ENCODE measurements at places on chromosomes 5 and 9. TPM values are rescaled to one million over a fixed set of nuclear protein-coding genes. Genes with fewer than 3 reads are reported as not detected.

DNA sequence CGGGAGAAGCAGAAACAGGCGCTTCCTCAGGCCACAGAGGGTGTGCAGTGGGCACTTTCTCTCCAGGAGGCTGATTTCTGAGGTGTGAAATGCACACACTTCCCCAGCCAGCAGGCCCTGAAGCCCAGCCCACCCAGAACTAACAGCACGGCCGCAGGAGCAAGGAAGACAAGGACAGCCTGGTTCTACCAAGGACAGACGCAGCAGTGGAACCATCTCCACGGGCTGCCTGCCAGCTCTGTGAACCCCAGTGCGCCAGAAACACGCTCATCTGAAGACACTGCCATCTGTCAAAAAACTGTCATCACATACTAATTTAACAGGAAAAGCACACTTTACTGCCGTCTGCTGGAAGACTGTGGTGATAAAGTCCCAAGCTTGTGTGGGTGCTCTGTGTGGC is 40.7 kb downstream of the MAPK9 start:
- no peak for DNase-seq

The FBXL7 gene
- total RNA-seq: not detected

The PLAC8L1 gene
- 0.36 TPM for total RNA-seq

GRCh38 chr5:180339583-180340183 is 13.5 kb downstream of the GFPT2 start:
- DNase-seq: no peak

- DNase-seq: no peak
These were observed 38.0 kb downstream of the ZNF622 start for GRCh38 chr5:16427587-16427986.

The CETN3 gene
- 45.3 TPM for total RNA-seq

GRCh38 chr5:45737153-45737552 is 41.0 kb upstream of the HCN1 start:
- no peak for DNase-seq

DNA sequence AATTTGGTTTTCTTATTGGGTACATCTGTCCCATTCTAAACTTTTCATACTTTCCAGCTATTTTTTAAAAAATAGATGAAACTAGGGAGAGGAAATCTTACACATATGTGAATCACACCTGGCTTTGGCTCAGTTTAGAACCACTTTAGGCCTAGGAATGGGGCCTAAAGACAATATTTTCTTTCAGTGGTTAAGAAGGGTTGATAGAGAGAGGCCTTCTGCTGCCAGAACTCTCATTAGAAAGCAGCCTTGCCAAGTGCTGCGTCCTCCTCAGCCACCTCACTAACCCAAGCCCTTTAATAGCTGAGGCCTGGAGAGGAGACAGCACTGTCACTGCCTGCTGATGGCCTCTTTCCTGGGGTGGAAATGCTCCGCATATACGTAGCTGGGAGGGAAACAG is 167.5 kb downstream of the SAXO1 start:
- DNase-seq: no peak

The SLC25A2 gene
- total RNA-seq: not detected

The MLANA gene
- not detected for total RNA-seq

DNA sequence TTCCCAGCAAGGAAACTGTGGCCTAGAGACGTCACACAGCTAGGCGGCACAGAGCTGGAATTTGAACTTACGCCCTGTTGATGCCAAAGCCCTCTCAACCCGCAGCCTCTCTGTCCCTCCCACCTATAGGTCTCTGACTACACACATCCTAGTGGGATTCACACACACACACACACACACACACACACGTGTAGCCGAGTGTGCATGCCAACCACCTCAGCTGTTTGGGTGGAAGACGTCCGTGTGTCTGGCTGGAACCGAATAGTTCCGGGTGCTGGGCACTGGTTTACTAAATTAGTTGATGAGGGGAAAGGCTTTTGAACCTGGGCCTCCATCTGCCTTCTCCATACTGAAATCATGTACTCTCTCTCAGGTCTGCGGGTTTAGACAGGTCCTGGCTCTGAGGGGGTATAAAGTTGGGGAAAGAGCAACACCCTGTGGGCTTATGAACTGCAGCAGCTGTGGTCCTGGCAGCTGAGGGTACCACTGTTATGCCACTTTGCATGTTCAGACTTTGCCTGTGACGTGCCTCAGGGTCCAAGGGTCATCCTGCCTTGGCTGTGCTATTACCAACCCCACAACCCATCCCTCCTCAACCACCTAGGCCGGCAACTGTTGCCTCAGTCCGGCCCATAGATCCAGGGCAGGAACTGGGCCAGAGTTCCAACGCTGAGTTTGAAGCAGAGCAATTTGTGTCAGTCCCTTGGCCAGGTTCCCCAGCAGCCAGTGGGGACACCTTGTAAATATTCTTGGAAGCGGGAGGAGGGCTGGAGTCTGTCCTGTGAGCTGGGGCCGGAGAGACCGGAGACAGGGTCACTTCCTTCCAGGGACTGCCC is 50.5 kb downstream of the PSD2 start:
- no peak for DNase-seq

DNA sequence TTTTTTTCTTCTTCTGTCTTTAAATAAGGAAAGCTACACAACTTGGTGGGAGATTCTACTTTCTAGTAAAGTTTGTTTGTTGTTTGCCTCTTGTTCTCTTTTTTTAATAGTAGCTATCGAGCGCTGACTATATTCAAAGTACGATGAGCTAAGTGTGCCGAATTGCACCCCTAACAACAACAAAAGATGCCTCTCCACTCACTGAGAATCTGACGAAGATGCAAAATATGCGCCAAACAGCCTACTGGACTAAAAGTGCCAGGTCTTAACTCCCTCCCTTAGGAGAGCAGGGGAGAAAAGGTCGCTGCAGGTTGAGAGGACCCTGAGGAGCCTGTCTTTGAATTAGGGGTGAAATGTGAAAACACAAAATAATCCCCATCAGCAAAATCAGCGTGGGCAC is 713.8 kb upstream of the WWC1 start:
- DNase-seq: no peak

- peak; percentile 68 for DNase-seq
These were observed 46.4 kb downstream of the ANXA2R start for GRCh38 chr5:42993516-42994245.

DNA sequence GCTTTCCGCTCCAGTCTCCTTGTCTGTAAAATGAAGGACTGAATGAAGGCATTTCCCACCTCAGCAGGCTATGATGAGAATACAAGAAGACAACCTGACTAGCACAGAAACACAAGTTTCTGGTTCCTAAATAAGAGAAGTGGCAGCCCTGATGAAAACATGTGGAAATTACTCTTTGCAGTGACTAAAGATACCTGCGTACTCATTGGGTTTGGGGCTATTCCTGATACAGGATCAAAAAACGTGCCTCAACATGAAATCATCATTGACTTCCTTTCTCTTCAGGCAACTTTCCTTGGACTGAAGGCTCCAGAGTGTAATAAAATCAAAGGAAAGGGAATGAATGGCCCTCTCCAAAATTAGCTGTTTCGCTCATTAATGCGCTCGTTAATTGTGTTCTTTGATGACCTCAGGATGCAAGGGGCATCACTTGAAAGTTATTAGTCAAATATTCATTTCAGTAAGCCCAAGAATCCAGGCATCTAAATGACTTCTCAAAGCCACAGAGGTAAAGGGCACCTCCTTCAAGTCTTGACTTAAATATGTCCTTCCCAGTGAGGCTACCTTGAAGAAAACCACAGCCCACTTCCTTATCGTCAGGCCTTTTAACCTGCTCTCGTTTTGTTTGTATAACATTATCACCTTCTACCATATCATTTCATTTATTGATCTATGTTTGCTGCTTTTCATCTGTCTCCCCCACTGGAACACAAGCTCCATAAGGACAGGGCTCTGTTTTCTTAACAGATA is 68.9 kb downstream of the RASEF start:
- DNase-seq: no peak

DNA sequence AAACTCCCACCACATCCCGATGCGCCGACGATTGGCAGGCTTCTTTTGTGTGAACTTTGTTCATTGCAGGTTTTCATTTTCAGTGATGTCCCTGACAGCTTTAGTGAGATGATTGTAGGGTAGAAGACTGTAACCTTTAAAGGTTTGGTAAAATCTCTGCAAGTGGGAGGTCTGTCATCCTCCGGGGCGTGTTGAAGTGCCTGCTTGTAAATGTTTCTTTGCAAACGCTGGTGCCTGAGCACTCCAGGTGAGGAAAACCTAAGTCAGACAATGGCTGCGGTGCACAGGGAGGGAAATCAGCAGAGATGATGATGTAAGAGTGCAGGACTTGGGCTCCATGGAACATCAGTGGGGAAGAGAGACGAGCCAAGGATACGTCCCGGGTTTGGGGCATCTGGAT is 228.1 kb downstream of the DRD1 start:
- DNase-seq: no peak

The CCDC171 gene
- 2.0 TPM for total RNA-seq

GRCh38 chr5:79990205-79990597 is 861 bp downstream of the MTX3 start:
- DNase-seq: no peak

DNA sequence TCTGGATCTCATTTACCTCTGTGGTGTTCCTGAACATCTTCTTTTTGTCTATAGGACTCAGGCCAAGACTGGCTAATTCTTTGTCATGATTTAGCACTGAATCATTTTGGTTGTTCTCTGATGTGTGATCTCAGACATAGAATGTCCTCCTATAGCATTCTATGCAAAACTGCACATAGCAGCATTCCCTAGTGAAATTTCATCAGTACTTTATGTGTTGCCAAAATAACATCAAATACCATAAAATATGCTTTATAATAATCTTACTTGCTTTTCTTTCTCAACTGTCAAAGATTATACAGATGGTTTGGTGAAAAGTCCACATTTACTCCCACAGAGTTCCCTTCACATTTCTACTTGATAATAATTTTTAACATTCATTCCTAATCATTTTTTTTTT is 115.7 kb upstream of the MPDZ start:
- DNase-seq: no peak

- no peak for DNase-seq
These were observed 125.4 kb downstream of the ADAMTS6 start for GRCh38 chr5:65356274-65356673.

GRCh38 chr9:137176302-137177182 is 4.7 kb upstream of the TMEM210 start:
- no peak for DNase-seq

DNA sequence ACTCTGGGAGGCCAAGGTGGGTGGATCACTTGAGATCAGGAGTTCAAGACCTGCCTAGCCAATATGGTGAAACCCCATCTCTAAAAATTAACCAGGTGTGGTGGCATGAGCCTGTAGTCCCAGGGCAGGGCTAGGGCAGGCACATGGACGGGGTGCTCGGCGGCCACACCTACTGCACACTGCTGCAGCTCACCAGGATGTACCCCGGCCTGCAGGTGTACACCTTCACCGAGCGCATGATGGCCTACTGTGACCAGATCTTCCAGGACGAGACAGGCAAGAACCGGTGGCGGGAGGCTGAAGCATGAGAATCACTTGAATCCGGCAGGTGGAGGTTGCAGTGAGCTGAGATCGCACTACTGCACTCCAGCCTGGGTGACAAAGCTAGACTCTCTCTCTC is 3.2 kb downstream of the ST6GALNAC4 start:
- no peak for DNase-seq

The DRD1 gene
- not detected for total RNA-seq

- DNase-seq: no peak
These were observed 33.2 kb downstream of the SLC31A2 start for GRCh38 chr9:113183956-113184488.

The PCDHGA9 gene
- not detected for total RNA-seq

DNA sequence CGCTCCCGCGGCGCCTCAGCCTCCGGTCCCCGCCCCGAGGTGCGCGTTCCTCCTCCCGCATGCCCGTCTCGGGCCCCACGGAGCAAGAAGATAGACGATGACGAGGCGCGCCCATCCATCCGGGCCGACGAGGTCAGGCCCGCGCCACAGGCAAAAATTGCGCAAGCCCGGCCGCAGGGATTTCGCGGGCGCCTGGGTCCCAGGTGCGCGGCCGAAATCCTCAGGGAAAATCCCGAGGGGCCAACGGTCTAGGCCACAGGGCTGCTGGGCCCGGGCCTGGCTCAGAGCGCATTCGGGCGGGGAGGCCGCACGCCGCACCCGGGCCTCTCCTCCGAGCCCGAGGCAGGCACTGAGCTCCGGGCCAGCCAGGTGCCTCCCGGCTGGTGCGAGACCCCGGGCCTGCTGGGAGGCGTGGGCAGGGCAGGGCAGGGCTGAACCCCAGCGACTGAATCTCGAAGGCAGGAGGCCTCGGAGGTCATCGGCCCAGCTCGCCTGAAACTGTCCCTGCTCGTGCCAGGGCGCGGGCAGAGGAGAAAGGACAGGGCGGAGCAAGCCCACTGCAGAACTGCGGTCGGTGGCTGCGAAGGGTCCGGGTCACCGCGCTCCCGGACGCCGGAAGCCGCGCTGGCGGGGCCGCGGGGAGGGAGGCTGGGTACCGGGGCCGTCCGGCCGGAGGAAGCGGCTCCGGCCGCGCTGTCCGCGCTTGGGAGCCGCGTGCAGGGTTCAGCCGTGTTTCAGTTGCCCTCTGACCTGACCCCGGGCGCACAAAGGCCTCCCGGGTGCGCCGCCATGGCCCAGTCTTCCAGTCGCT is 66.8 kb downstream of the FOXD1 start:
- DNase-seq: no peak

GRCh38 chr5:66881480-66882161 is 285.4 kb downstream of the MAST4 start:
- DNase-seq: no peak

The C9 gene
- not detected for total RNA-seq

The LURAP1L gene
- total RNA-seq: not detected

The GFI1B gene
- not detected for total RNA-seq

DNA sequence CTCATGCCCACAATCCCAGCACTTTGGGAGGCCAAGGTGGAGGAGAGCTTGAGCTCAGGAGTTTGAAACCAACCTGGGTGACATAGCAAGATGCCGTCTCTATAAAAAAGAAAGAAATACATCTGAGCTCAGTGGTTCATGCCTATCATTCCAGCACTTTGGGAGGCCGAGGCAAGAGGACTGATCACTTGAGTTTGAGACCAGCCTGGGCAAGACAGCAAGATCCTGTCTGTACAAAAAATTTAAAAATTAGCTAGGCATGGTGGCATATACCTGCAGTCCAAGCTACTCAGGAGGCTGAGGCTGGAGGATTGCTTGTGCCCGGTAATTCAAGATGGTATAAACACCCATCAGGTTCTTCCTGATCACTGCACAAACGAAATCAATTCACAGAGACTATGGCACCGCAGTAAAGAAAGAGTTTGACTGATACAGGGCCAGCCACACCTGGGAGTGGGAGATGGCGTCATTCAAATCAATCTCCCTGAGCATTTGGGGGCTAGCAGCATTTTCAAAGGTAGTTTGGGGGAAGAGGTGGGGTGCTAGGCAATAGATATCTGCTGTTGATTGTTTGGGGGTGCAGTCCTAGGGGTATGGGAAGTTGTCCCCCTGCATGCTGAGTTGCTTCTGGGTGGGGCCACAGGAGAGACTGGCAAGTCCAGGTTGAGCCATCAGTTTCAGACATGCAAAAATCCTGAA is 169.2 kb downstream of the TTC39B start:
- no peak for DNase-seq

DNA sequence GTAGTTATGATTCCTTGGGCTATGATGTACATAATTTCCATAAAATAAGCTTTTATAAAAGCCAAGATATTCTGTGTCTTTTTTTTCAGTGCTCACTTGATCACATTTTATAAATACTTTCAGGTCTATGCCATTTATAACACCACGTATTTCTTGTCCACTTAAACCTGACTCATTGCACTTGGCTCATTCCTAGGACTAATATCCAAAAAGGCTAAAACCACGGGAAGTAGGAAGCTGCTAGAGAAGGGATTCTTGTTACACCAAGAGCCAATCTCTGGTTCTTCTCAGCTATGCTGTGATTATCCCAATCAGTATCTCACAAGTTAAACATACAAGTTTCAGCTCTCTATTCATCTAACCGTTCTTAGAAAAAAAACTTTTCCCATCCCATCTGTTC is 80.4 kb upstream of the CDH6 start:
- no peak for DNase-seq

The LAMC3 gene
- 0.98 TPM for total RNA-seq

GRCh38 chr5:174022384-174023095 is 23.0 kb upstream of the NSG2 start:
- no peak for DNase-seq
